CD4-positive, alpha-beta T cell treated with Interleukin-4 for 1 hour (primary cell): ENCODE measurements at places on chromosomes 3 and 15.

GRCh38 chr15:85615930-85616329 is 178.8 kb downstream of the KLHL25 start:
- peak; percentile 64 for DNase-seq

GRCh38 chr3:195609229-195609628 is 25.5 kb upstream of the APOD start:
- peak; percentile 65 for DNase-seq

DNA sequence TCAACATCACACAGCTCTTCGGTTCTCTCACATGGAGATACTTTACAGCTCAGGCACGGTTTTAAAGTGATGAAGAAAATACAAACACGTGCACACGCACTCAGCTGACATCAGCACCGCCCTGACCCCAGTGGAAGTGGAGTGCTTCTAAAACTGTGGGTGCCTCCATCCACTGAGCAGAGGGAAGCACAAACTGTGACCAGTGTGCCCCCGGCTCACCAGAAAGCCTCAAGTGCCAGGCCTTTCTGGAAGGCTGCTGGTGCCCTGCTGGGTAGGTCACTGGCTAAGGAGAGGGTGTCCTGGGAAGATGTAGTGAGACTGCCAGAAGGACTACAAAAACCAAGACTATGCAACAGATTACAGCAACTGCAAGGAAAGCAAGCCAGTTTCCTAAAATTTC is 78.5 kb downstream of the OCA2 start:
- no peak for DNase-seq

DNA sequence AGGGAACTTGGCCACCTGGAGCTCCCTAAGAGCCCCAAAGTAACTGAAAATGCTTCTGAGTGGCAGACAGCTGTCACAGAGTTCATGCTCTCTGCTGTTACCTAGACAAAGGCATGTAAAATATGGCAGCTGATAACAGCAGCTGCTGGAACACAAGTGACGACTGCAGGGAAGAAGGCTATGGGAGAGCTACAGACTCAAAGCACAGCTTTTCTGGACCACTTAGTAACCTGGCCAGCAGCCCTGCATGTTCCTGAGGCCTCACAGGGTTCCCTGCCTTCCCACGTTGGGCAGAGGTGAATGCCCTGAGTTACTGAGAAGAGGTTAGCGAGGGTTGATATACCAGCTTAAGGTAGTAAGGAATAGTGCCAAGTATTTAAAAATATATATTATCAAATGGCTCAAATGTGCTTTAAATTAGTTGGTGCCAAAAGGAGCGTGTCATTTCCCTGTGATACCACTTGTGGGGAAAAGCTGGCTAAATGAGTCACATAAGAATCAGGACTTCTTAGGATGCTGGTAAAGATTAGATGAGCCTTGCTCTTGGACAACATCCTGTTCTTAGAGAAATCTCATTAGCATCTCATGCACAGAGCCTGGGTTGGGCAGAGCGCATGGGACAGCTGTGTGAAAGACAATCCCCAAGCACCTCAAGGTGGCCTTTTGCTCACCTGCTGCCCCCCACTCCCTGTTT is 76.4 kb upstream of the SCN5A start:
- DNase-seq: no peak

- no peak for DNase-seq
Measured at GRCh38 chr3:146099316-146099715, 61.7 kb downstream of the PLOD2 start.

DNA sequence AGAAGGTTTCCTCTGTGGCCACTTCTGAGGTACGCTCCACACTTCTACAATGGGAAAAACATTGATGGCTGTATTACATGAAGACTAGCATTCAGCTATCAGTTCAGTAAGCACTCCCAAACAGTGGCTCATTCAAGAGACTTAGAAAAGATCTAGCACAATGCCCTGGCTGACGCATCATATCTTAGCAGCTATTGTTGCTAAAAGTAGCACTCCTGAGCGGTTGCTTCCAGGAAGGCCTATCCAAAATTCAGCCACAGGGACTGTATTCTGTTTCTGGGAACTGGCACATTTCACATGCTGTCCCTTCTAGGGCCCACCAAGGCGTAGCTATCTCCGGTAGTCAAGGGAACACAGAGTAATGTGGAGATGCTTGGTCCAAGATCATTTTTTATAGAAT is 21.2 kb upstream of the SPRED1 start:
- DNase-seq: no peak

GRCh38 chr15:64930778-64931371 is 19.2 kb downstream of the ANKDD1A start:
- DNase-seq: no peak

GRCh38 chr3:101182734-101183133 is 137.6 kb downstream of the IMPG2 start:
- no peak for DNase-seq

- DNase-seq: peak; percentile 20
Measured at GRCh38 chr3:160163229-160163878, 61.9 kb upstream of the C3orf80 start.

GRCh38 chr15:58738046-58738707 is 11.3 kb downstream of the ADAM10 start:
- no peak for DNase-seq

DNA sequence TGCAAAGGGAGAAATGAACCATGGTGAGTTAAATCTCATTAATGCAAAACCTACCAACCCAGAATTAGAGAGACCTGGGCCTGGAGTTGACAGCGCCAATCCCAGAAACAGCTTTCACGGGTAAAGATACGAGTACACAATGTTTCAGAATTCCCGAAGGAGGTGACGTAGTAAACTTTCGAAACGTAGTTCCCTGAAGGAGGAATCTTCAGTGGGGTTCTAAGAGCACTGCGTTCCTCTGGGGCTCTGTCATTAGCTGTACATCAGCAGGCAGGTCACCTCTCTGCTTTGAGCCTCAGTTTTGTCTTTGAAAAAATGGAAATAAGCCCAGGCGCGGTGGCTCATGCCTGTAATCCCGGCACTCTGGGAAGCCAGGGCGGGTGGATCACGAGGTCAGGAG is 152.3 kb downstream of the XXYLT1 start:
- no peak for DNase-seq

GRCh38 chr3:132738314-132738713 is 16.1 kb upstream of the NPHP3 start:
- DNase-seq: no peak

DNA sequence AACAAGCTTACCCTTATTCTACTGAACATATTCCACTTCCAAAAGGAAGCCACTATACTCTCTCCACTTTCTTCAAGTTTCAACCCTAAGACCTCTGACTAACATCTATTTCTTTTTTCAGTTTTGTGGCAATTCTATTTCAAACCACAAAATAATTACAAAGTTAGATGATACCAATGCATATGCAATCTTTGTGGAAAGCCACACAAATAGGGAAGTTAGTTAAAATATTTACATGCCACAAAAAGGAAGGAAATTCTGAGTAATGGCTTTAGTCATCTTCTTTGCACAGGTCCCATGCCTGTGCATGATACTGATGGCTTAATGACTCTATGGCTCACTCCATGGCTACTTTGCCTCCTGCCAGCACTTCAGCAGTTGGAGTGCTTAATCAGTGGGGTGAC is 57.0 kb upstream of the MCTP2 start:
- peak; percentile 50 for DNase-seq

DNA sequence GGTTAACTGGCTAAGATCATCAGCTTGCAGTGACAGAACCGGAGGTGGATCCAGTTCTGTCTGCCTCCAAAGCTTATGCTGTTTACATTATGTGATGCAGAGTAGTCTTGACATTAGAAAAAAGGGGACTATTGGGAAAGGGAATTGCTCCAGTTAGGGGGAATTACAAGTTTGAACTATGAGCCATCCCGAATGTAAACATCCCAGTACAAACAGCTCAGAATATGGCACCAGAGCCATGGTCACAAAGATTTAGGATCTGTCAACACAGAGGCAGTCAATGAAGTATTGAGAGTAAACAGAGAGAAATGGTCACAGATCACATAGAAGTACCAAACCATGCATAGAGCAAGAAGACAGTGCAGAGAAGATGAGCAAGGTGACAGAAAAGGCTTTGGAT is 39.8 kb upstream of the CRTC3 start:
- DNase-seq: no peak

DNA sequence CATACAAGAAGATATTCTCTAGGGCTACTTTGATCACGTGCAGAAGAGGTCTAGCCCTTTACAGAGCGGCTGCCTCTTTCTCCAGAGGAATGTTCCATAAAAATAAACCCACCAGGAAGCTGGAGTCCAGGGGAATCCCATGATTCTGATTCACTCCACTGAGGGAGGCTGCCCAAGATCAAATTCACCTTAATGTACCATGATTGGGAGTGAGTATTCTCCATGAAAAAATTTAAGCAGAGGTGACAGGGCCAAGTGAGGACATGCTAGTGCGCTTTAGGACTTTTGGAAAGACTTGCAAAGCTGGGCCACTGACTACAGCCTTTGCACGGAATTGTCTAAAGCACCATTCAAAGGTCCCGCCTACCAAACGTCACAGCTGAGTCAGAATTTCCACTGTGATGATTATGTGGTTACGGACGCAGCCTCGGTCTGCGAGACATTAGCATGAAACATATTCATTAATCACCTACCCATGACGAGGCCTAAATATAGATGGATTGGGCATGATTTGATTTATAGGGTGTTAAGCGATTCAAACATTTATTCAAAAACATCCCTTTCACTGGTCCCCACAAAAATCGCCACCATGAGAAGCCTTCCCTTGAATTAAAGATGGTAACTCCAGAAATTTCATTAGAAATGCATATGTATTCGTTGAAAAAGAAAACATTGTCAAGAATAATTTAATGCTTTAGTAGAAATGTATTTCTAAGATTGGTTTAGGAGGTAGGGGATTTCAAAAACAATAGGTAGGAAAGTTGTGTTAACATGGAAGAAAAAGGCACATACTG is 152.6 kb downstream of the GREM1 start:
- DNase-seq: no peak

GRCh38 chr3:42139621-42140453 is 48.7 kb downstream of the TRAK1 start:
- no peak for DNase-seq

DNA sequence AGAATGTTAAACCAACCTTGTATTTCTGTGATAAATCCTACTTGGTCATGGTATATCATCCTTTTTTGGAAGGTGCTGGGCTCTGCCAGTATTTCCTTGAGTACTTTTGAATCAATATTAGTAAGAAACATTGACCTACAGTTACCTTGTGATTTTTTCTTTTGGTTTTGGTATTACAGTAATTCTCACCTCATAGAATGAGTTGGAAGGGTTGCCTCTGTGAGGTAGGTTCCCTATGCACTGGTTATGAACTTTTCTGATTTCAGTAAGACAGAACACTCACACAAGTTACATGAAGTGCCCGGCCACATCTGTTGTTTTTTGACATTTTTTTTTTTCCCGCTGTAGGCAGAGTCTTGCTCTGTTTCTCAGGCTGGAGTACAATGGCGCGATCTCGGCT is 20.0 kb downstream of the PCCB start:
- DNase-seq: no peak

GRCh38 chr3:42581400-42581708 is 413 bp downstream of the SEC22C start:
- no peak for DNase-seq

DNA sequence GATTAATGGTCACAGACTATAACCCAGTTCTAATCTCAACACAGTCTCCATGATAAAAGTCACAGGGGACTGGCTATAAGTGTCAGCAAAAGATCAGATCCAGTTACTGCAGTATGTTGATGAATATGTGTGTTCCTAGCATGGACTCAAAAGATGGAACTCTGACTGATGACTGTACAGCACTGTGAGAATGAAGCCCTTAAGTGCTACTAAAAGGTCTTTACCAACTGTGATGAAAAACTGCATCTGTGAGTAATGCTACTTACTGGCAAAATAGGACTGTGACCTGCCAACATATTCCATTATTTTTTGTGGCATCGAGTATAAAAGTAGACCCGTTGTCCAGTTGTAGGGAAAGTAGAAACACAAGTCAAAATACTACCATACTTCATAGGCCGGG is 284.2 kb downstream of the ROBO2 start:
- DNase-seq: no peak

GRCh38 chr3:195738274-195739044 is 17.7 kb downstream of the MUC20 start:
- no peak for DNase-seq

GRCh38 chr3:118080889-118081288 is 953.8 kb downstream of the IGSF11 start:
- no peak for DNase-seq

GRCh38 chr3:4394048-4394447 is 73.0 kb downstream of the SUMF1 start:
- DNase-seq: peak; percentile 36

DNA sequence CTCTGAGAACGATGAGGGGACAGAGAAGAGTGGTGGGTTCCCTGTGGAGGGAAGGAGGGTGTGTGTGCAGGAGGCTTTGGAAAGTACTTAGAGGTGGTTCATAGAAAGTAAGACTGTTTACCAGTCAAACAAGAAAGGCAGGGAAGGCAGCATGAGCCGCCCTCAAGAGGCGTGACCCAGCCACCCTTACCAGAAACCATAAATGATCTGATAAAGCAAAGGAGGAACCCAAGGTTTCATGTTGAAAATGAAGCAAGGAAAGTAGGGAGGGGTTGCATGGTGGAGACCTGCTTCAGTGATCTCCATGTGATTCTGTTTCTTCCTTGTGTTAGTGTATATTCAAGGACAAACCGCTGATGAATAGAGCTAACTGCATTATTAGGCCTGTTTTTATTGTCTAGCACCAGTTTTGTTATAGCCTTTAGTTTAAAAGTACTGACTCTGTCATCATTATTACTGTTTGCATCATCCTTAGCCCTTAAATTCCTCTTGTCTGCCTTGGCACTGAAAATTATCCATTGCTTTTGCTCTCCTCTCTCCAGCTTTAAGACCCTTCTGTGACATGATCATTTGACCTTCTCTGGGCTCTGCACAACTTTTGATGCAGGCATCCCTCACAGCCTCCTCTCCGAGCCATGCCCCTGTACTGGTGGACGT is 96.1 kb downstream of the STAC start:
- DNase-seq: no peak

DNA sequence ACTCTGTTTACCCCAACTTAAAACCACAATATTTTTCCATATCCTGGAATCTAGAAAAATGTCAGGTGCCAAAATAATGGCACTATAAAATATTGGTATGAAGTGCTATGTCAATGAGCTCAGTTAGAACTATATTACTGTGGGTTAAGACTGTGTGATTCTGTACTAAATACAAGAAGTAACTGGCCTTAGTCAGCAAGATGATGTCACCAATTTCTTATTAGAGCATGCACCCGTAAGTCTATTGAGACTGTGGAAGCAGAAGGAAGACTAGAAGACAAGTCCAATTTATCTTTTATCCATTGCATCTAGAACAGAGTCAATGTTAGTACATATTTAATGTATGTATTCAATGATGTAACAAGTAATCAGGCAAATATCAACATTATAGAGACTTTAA is 25.0 kb downstream of the LRRC58 start:
- no peak for DNase-seq

- DNase-seq: no peak
Measured at GRCh38 chr3:191283400-191283799, 45.8 kb upstream of the CCDC50 start.

- no peak for DNase-seq
Measured at GRCh38 chr3:115632026-115632425, 8.7 kb downstream of the GAP43 start.

- no peak for DNase-seq
Measured at GRCh38 chr3:3403700-3404099, 224.2 kb upstream of the CRBN start.

GRCh38 chr3:66378256-66378655 is 122.6 kb downstream of the LRIG1 start:
- peak; percentile 56 for DNase-seq

- no peak for DNase-seq
Measured at GRCh38 chr15:70093070-70093469, 4.6 kb downstream of the TLE3 start.
